CD4-positive, alpha-beta T cell treated with Interleukin-4 for 1 hour (primary cell): ENCODE measurements at places on chromosomes 3 and 15.

DNA sequence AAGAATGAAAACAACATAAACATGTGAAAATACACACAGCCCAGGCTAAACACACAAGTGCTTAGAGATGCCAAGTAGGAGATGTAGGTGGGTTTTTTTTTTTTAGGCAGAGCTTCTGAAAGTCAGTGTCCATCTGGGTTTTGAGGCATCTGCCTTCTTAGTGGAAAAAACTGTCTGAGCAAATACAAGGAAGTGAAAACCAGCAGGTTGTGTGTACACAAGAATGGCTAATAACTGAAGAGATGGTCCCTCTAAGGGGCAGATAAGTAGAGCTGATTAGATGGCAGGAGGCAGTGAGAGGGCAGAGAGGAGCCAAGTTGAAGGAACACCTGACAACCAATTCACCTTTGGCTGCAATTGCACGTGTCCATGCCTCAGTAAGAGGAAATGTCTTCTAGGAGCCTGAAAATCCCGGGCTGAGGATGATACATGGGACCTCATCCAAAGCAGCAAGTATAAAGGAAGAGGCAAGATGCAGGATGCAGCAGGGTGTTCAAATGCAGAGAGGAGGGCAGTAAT lies 34.9 kb downstream of the CYP19A1 start:
- DNase-seq: no peak

DNA sequence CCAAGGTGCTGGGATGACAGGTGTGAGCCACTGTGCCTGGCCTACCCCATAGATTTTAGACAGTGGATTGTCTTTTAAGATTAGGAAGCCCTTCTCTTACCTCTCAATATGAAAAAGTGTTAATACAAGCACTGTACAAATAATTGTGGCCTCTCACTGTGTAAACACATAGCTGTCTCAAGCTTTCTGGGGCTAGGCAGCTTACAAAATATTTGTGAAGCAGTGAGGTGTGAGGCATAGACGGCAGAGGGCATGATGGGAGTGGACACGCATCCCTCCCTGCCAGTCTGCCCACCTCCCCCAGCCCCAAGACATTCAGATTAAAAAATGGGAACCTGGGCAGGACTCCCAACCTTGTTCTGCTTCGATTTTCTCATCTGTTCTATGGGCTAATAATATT lies 34.6 kb downstream of the SQOR start:
- DNase-seq: no peak

GRCh38 chr15:48671103-48672022 lies 25.9 kb upstream of the FBN1 start:
- DNase-seq: no peak

DNA sequence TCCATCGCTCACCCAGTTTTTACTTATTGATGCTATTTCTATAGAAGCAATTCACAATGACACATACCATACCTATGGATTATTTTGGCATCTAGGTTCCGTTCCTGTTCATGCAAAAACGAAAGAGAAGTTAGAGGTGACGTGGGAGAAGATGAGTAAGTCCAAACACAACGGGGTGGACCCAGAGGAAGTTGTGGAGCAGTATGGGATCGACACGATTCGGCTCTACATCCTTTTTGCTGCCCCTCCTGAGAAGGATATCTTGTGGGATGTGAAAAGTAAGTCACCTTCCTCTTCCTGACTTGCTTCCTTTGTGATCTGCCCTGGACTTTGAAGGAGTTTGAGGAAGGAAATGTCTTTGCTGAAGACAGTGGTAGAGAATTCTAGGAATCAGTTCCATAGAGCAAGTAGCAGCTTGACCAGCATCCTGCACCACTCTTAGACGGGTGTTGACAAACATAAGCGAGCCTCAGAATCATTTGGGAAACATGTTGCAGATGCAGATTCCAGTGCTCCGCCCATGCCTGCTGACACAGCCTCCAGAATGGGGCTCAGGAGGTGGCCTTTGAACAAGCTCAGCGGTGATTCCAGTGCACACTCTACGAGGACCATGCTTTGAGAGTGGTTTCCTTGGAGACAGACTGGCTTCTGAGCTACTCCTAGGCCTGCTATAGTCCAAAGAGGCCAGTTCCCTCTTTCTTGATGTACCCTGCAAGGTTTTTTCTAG lies 78.4 kb upstream of the LIMD1 start:
- no peak for DNase-seq

DNA sequence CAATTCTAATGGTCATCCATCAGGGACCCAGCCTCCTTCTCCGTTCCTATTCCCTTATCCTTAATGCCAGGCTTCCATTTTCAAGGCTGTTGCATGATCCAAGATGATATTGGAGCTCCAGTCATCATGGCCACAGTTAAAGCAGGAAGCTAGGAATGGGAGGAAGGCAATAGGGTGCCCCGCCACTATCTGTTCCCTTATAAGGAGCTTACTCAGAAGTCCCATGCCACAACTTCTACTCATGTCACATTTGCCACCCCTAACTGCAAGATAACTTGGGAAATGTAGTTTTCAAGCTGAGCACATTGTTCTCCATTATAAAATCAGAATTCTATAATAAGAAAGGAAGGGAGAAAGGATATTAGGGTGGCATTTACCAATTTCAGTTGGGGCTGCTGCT lies 38.6 kb upstream of the SPSB4 start:
- no peak for DNase-seq

DNA sequence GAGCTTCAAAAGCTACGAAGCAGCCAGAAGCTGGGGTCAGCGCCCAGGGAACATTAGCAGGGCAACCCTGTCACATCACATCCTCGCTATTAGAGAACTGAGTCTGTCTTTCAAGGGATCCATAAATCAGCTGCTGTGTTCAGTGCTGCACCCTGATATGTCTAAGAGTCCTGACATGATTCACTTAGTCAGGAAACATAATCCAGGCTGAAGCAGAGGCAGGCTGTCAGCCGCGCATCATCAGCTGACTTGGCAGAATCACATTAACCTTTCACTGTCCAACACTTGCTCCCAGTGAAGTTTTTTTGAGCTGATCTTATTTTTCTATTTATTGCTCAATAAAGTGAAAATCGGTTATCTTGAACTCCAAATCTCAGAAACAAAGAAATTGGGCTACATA lies 23.5 kb downstream of the MYH15 start:
- no peak for DNase-seq

DNA sequence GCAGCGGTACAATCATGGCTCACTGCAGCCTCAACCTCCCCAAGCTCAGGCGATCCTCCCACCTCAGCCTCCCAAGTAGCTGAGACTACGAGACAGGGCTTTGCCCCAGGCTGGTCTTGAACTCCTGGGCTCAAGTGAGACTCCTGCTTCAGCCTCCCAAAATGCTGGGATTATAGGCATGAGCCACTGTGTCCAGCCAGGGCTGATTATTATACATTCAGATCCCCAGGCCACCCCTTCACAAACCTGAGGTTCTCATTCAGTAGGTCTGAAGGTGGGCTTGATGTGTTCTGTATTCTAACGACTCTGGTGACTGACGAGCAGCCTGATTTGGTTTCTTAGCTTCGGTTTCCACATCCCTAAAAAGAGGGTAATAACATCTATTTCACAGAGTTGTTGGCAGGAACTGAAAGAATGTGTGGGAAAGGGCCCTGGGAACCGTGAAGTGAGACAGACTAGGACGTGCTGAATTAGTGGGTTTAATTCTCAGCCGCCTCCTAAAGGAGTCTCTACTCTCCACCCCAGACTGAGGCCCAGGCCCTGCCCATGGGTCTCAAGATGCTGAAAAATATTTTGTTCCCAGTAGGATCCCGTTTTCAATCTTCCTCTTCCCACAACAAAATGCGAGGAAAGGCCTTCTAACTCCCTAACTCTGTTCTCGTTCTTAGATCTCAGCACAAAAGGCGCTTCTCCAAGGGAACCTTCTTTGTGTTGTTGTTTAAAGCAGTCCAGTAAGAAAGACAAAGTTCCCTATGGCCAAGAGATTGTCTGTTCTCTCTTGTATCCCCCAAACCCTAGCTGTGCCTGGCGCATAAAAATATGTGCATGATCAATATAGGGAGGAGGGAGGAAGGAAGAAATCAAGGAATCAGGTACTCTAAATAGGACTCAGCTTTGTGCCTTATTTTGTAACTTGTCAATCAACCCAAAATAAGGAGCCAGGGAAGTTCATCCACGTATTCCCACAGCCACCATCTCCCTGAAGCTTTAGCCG lies 210.0 kb upstream of the TOPAZ1 start:
- DNase-seq: no peak

GRCh38 chr3:26989037-26989436 lies 366.5 kb downstream of the LRRC3B start:
- no peak for DNase-seq

GRCh38 chr3:127884041-127884440 lies 31.0 kb upstream of the KBTBD12 start:
- no peak for DNase-seq

GRCh38 chr15:89836267-89837133 lies 21.8 kb upstream of the ANPEP start:
- no peak for DNase-seq
